ENCODE measurements at places on chromosomes 6 and 20.

GRCh38 chr6:44561060-44561623 is 173.6 kb downstream of the CDC5L start:
- DNase-seq, result no peak

DNA sequence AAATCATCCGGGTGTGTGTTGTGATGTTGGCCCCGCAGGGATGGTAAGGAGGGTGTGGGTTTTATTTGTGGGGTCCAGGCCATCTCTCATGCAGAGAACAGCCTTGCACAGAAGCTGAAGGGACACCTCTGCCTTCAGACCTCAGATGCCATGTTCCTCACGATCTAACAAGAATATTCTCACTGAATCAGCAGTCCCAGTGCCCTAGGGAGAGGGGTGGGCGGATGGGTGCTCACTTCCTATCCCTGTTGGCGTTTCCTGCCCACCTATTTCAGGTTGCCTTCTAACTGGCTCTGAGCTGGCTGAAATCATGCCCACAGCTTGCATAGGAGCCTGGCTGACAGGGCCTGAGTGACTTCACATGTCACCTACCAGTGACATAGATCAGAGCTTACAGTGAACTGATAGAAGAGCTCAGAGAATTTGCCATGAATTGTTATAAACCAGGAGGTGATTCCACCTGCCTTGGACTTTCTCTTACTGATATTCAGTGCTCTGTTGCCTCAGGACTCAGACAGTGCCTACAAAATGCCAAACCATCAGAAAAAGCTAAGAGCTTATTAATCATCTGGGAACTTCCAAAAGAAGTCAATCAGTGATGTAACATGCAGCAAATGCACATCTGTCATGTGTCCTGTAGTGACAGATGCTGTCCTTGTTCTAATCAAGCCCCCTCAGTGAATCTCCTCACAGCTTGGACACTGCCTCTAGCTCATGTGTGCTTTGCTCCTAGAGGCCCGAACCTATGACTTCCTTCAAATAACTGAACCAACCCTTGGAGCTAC is 285.8 kb upstream of the PRND start:
- no peak for DNase-seq

DNA sequence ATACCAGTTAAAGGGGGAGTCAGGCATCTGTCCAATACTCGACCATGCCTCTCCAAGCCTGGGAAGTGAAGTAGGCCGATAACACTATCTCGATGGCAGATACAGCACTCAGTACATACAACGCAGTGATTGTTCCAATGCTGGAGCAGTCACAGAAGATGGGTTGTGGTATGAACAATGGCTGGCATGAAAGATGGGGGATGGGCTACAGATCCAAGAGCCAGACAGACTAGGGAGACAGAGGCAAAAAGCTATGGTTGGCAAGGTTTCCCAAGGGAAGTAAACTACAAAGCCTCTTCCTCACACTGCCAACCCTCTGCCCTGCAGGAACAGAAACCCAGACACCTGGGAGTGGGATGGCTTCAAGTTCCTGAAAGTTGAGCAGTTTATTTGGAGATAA is 19.2 kb downstream of the FKBP1A start:
- DNase-seq, result no peak

- DNase-seq, result no peak
Measured at GRCh38 chr20:40591119-40591518, 97.9 kb downstream of the MAFB start.

- DNase-seq, result no peak
Measured at GRCh38 chr6:106522562-106523250, 106.6 kb downstream of the RTN4IP1 start.

GRCh38 chr20:63327231-63327745 is 33.9 kb downstream of the CHRNA4 start:
- DNase-seq, result no peak

All from esophagus squamous epithelium (tissue), 5 donors.